ENCODE measurements at places on chromosomes 1 and 21.

DNA sequence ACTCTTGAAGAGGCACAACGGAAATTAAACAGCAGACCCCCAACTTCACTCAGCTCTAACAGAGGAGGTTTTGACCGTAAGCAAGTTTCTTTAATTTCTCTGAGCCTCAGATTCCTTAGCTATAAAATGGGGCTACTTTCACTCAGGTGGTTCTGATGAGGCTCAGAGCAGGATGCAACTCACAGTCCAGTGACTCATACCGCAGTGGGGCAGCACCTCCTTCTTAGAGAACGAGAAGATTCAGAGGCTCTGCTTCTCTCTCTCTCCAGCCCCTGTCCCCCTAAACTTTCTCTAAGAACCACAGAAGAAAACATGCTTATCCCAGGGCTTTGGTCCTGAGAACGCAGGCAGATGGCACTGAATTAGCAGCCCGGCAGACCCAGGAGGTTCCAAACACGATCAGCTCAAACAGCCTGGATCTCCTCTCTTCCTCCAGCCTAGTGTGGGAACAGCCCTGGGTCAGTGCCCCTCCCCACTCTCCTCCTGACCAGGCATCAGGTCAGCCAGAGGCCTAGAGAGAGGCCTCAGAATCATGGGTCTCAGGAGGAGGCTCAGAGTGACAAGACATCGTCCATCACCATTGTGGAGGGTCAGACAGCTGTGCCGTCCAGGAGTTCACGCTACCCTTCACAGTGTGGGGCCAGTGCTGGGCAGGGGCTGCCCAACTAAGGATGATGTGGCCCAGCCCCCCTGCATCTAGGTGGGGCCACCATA lies 433.0 kb downstream of the PTPRU start:
- DNase-seq, result no peak

DNA sequence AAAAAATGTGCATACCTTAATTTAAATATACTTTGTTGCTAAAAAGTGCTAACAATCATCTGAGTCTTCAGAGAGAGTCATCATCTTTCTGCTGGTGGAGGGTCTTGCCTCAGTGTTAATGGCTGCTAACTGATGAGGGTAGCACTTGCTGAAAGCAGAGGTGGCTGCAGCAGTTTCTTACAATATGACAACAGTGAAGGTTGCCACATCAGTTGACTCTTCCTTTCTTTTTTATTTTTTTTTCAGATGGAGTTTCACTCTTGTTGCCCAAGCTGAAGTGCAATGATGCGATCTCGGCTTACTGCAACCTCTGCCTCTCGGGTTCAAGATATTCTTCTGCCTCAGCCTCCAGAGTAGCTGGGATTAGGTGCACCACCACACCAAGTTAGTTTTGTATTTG lies 2.6 kb upstream of the CFAP45 start:
- no peak for DNase-seq

DNA sequence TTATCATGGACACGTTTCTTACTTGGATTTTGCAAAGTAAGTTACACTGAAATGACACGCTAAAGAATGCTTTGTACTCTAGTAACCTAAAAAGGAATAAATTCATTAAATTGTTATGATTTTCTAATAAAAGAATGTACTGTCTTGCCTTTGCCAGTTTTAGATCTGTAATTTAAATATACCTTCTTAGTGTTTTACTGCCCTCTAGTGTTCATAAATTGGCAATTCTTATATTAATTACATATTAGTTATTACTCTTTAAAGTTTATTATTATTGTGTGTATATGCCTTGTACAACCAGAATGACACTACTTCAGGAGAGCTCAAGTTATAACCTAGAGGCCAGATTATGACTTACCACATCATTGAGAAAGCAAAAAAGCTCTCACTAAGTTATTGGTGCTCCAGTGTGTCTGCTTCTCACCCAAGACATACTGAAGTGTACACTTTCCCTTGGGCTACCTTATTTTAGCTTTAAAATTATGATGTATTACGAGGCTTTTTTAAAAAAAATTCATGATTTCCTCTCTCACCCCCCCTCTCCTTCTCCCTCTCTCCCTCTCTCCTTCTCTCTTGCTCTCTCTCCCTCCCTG lies 169.9 kb downstream of the HS2ST1 start:
- DNase-seq, result no peak

DNA sequence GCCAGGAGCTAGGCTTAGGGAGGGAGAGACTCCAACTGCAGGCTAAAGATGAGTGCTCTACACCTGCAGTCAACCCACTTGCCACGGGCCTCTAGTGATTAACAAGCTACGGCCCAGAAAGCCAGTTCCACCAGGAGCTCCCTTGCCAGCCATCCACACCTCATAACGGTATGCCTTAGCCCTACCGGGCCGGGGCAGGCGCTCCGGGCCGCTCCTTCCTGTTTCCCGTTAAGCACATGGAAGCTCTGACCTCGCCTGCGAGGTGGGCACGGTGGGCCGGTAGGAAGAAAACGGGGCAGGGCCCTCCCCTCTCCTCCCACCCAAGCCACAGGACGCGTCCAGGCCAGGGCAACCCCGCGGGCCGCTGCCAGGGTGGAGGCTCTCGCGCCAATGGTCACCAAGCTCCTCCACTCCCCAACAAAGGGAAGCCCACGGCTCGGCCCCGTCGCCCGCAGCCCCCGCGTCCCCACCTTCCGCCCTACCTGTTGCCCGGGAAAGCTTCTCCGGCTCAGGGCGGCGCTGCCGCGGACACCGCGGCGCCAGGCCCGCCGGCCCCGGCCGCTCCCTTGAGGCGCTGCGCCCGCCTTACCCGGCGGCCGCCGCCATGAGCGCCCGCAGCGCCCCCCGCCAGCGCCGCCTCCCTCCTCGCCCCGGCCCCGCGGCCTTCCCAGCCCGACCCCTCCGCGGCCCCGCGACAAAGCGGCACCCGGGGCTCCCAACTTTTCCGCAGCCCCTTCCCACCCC lies 627 bp downstream of the CERS2 start:
- DNase-seq, result peak; percentile 34

- DNase-seq, result no peak
Observed at GRCh38 chr1:64186138-64186897, 17.1 kb upstream of the UBE2U start.

DNA sequence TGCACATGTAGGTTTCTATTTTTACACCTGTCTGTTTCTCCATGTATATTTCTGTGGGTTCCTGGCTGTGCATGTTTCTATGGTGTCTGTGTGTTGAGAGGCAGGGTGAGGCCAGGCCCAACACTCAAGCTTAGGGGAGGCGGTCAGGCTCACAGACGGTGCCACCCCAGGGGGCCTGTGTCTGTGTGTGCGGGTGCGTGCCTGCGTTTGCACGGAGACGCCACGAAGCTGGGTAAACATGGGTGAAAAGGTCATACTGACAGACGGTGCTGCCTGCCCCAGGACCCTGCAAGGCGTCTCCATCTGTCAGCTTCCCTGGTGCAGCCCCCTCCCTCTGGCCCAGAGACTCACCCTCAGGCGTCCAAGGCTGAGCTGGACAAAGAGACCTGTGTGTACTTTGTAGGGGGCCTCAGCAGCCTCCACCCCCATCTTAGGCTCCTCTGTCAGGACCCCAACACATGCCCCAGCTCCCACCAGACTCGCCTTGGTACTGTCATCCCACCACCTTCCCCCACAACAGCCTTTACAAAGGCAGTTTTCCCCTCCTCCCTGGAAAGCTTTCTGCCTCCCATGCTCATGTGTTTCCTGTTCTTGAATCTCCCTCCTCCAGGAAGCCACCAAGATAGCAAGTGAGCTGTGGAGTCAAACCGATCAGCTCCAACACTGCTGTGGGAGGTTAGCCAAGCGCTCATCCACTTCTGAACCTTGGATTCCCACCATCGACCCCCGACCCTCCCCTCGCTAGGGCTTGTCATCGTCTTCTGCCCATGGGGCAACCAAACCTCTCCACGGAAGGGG lies 34.1 kb downstream of the PTPRF start:
- no peak for DNase-seq

DNA sequence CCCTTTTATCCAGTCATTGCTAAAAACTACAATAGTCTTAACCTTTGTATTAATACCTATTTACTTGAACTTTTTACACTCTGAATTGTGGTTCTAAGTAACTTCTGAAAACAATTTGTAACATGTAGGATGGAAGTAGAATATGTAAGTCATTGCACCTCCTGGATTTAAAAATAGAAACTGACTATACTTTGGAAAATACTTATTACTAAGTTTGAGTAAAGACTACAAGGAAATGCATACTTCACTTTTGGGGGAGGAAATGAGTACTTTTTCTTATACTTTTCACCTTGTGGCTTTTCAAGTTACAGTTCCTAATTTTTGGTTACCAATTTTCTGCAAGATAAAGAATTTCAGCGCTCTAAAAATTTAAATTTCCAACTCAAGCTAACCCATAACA lies 8.7 kb downstream of the RGS18 start:
- no peak for DNase-seq

- no peak for DNase-seq
Observed at GRCh38 chr1:24749252-24749651, 4.0 kb downstream of the CLIC4 start.

DNA sequence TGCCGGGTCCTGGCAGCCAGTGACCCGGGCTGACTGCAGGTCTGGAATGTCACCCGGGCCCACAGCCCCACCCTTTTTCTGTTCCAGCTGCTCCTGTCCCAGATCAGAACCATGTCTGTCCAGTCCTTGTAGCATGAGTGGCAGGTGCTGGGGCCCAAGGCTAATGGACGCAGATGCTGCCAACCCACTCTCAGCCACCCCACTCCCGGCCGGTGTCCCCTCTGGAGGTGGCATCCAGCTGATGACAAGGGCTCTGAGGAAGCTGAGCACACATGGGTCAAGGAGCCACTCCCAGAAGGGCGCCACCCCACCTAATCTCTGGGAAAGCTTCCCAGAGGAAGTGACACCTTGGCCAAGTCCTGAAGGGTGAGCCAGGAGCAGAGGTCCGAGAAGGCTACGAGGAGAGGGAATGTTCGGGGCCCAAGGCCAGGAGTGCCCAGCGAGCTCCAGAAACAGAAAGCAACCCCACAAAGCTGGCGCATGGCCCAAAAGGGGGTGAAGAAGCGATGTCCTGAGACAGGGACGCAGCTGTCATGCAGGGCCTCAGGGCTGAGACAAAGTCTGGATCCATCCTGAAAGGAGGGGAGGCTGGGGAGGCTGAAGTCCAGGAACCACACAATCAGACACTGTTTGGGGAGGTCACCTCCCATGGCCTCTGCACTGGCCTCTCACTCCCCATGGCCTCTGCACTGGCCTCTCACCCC lies 39.5 kb downstream of the ACOT7 start:
- DNase-seq, result no peak

GRCh38 chr1:51302746-51303145 lies 27.6 kb downstream of the TTC39A start:
- DNase-seq, result no peak

DNA sequence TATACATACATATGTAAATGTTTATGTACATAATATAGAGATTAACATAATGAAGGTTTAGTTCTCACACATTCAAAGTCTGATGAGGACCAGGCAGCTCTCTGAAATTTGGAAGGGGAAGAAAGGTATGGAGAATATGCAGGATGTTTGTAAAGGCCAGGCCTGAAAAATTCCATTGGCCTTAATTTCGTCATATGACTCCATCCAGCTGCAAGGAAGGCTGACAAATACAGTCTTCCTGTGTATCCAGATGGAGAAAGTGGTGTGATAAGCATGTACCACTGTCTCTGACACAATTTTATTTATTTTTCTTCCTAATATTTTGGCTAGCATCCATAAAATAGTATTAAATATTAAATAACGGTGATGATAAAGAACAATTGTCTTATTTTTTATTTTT lies 6.3 kb upstream of the SGIP1 start:
- DNase-seq, result no peak

DNA sequence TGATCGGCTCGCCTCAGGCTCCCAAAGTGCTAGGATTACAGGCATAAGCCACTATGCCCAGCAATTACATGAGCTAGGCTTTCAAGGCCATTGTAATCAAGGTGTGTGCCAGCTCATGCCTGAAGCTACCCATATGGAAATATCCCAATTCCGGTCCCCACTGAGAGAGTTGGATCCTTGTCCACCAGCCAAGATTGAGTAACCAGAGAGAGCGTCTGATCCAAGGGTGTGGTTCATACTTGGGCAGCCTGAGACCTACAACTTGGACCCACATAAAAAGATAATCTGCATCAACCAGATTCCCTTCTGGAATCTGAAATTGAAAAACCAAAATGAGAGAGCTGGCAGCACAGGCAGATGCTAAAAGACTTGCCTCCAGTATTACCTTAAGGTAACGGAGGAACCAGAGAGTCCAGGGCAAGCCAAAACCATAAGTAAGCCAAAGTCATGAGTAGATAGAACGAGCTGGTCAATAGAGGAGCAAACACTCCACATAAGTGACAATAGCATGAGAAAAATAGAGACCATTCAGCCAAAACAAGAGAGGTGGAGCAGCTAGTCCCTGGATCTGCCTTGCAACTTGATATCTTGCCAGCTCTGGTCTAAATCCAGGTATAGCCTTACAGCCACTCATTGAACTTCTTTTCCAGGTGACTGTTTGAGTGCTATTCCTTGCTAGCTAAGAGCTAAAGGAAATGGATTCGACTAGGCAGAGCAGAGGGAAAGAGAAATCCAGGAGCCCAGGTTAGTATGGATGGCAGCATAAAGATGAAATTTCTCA lies 63.8 kb upstream of the ATP1A1 start:
- no peak for DNase-seq

DNA sequence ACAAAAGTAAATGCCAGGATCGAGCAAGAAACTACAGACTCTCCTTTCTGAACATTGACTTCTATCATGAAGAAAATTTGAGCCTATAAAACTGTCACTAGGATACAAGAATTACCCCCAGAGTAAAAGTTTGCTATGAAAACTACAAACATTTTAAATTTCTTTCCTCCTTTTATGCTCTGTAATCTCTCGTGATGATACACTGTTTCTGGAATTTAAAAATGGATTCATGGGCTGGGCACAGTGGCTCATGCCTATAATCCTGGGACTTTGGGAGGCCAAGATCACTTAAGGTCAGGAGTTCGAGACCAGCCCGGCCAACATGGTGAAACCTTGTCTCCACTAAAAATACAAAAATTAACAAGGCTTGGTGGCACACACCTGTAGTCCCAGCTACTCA lies 181.3 kb downstream of the ZNF281 start:
- no peak for DNase-seq

DNA sequence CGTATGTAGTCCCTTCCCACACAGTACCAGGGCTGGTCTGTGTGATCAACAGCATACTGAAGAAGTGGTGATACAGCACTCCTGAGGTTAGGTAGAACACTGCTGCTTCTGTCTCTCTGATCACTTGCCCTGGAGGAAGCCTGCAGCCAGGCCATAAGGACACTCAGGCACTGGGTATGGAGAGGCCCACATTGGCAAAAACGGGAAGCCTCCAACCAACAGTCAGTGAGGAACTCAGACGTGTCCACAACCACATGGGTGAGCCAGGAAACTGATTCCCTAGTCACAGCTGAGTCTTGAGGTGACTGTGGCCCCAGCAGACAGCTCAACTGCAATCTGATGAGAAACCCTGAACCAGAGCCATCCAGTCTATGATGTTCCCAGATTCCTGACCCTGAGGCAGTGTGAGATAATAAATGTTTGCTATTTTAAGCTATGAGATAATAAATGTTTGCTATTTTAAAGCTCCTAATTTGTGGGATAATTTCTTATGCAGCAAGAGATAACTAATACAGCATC lies 62.5 kb downstream of the COQ8A start:
- no peak for DNase-seq

- DNase-seq, result no peak
Observed at GRCh38 chr21:27250366-27250765, 283.5 kb upstream of the ADAMTS5 start.

- no peak for DNase-seq
Observed at GRCh38 chr1:174990382-174990999, 9.3 kb upstream of the CACYBP start.

- DNase-seq, result no peak
Observed at GRCh38 chr21:45800339-45801080, 157.0 kb downstream of the PCBP3 start.

- no peak for DNase-seq
Observed at GRCh38 chr1:112849425-112850033, 106.5 kb downstream of the SLC16A1 start.
